A549 treated with dexamethasone at 1 μM for 4 hours (cell line): ENCODE measurements at places on chromosomes 12 and 14. TPM values are rescaled to one million over a fixed set of nuclear protein-coding genes. Genes with fewer than 3 reads are reported as not detected.

The LGR5 gene
- 0.02 TPM in 1 of 5 replicates, not detected in the others for total RNA-seq

The ALG10 gene
- 4.4 to 6.7 TPM (median 5.2 TPM) in 5 replicates for total RNA-seq

The CRIP1 gene
- total RNA-seq: 1,663 to 1,896 TPM (median 1,802 TPM) in 5 replicates

The PROX2 gene
- total RNA-seq: not detected in 5 replicates

The TRIM9 gene
- 9.3 to 17.1 TPM (median 15.5 TPM) in 5 replicates for total RNA-seq

The RASSF8 gene
- 6.9 to 15.2 TPM (median 13.1 TPM) in 5 replicates for total RNA-seq

The PPFIA2 gene
- not detected in 5 replicates for total RNA-seq

The TECPR2 gene
- 5.6 to 9.7 TPM (median 7.7 TPM) in 5 replicates for total RNA-seq

The MUCL1 gene
- total RNA-seq: not detected in 5 replicates

The CYP46A1 gene
- total RNA-seq: 0.03 to 0.20 TPM (median 0.11 TPM) in 5 replicates

The IL22 gene
- not detected in 5 replicates for total RNA-seq

The KSR2 gene
- total RNA-seq: 0.69 to 0.94 TPM (median 0.81 TPM) in 5 replicates

The KRT4 gene
- total RNA-seq: 2.1 to 3.7 TPM (median 3.0 TPM) in 5 replicates

The CD163L1 gene
- total RNA-seq: 0.23 to 0.61 TPM (median 0.36 TPM) in 5 replicates

The C12orf54 gene
- not detected in 5 replicates for total RNA-seq

The SLC7A8 gene
- total RNA-seq: 2.1 to 3.2 TPM (median 2.8 TPM) in 5 replicates

The NAA30 gene
- 9.5 to 16.0 TPM (median 14.5 TPM) in 5 replicates for total RNA-seq

The RNASE12 gene
- not detected in 5 replicates for total RNA-seq

The MYF6 gene
- not detected in 5 replicates for total RNA-seq

The P3H3 gene
- 19.9 to 28.7 TPM (median 24.8 TPM) in 5 replicates for total RNA-seq

The SSTR1 gene
- 0.03 TPM in 1 of 5 replicates, not detected in the others for total RNA-seq

The EIF2B1 gene
- total RNA-seq: 31.5 to 38.0 TPM (median 33.1 TPM) in 5 replicates

The TESPA1 gene
- not detected in 5 replicates for total RNA-seq

The IRF2BPL gene
- total RNA-seq: 10.7 to 19.2 TPM (median 16.8 TPM) in 5 replicates

The CELA1 gene
- total RNA-seq: not detected in 5 replicates

The ATL1 gene
- total RNA-seq: 4.8 to 6.5 TPM (median 5.5 TPM) in 5 replicates

The PPP2R3C gene
- total RNA-seq: 23.0 to 29.9 TPM (median 26.0 TPM) in 5 replicates

The CPNE8 gene
- 8.7 to 11.7 TPM (median 10.2 TPM) in 5 replicates for total RNA-seq

The TMCC3 gene
- total RNA-seq: 1.2 to 1.8 TPM (median 1.4 TPM) in 5 replicates

The SH2B3 gene
- total RNA-seq: 4.8 to 5.8 TPM (median 5.2 TPM) in 5 replicates

The DNM1L gene
- 55.2 to 87.6 TPM (median 72.6 TPM) in 5 replicates for total RNA-seq

The CLEC9A gene
- total RNA-seq: not detected in 5 replicates

The GLIPR1L1 gene
- total RNA-seq: not detected in 5 replicates

The BBOF1 gene
- 2.6 to 5.5 TPM (median 3.2 TPM) in 5 replicates for total RNA-seq

The GUCY2C gene
- total RNA-seq: 0.03 TPM in 1 of 5 replicates, not detected in the others

The ZFHX2 gene
- total RNA-seq: 0.44 to 1.1 TPM (median 0.80 TPM) in 5 replicates

The UBE3B gene
- 12.3 to 17.0 TPM (median 14.4 TPM) in 5 replicates for total RNA-seq

The PARP2 gene
- 18.3 to 20.7 TPM (median 20.1 TPM) in 5 replicates for total RNA-seq

The CCDC177 gene
- 0.04 to 0.07 TPM (median 0.05 TPM) in 4 of 5 replicates, not detected in the other for total RNA-seq

The SLC25A47 gene
- total RNA-seq: not detected in 5 replicates

The PRB2 gene
- 0.08 TPM in 1 of 5 replicates, not detected in the others for total RNA-seq
